ENCODE measurements at places on chromosomes 2 and 18.

- no peak for DNase-seq
Measured at GRCh38 chr2:187715590-187715989, 161.4 kb upstream of the TFPI start.

GRCh38 chr2:102082571-102083392 is 59.8 kb upstream of the IL1R1 start:
- DNase-seq: peak; percentile 88

DNA sequence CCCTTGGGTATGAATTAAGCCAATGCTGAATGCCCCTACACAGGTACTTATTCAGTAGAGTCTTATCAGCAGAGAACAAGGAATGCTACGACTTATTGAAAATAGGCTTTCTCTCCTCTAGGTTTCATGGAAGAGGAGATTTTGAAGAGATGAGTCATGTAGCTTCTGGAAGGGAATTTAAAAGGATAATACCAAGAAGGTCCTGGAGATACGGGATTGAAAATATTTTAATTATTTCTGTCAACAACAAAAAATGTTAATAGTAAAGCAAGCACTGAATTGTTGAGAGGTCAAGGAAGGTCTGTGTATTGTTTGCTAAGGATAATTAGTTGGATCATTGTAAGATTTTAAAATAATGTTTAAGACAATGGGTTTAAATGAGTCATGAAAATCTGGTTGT is 293.0 kb upstream of the SPHKAP start:
- DNase-seq: peak; percentile 44

DNA sequence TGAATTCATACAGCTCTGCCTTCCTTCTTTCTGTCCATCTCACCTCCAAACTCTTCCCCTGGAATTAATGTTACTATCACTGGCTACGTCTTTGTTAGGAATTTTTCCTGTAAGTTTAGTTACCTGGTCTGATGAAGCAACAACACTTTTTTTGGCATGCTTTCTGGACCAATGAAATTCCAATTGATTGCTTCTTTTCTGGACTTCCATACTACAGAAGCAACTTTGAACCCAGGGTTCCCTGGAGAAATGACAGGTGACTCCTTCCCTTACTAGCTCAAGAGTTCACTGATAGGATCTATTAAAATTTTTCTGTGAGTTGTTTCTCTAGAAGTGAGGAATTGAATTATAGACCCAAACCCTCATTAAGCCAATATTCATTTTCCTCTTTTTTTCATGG is 41.4 kb upstream of the STPG4 start:
- no peak for DNase-seq

DNA sequence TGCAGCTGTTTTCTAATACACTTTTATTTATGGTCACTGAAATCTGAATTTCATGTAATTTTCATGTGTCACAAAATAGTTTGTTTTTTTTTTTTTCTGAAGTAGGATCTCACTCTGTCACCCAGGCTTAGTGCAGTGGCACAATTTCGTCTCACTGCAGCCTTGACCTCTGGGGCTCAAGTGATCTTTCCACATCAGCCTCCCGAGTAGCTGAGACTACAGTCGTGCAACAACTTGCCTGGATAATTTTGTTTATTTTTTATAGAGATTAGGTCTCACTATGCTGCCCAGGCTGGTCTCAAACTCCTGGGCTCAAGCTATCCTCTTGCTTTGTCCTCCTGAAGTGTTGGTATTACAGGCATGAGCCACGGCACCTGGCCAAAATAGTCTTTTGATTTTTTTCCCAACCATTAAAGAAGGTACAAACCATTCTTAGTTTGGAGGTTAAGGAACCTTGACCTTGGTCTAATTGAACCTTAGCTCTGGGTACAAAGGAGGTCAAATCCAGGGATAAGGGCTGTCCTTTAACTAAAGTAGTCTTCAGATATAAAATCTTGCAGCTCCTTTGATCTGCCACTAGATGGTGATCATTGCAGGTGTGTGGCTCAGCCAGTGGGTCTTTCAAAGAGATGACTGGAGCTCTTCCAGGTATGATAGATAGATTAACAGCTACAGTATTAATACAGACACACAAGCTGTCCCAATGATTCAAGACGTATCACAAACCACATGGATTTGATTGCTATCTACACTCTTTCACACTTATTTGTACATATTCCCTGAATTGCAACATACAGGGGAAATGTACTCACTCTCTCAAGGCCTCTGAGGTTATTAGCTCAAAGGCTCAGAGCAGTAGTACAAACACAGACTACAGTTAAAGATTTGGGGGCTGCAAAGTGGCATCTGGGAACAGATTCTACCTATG is 4.7 kb upstream of the KRCC1 start:
- peak; percentile 45 for DNase-seq

GRCh38 chr2:193695367-193695766 is 1500.6 kb upstream of the TMEFF2 start:
- DNase-seq: peak; percentile 50

- no peak for DNase-seq
Measured at GRCh38 chr2:3121601-3122000, 256.0 kb downstream of the EIPR1 start.
